ENCODE measurements at places on chromosomes 7 and 10.

DNA sequence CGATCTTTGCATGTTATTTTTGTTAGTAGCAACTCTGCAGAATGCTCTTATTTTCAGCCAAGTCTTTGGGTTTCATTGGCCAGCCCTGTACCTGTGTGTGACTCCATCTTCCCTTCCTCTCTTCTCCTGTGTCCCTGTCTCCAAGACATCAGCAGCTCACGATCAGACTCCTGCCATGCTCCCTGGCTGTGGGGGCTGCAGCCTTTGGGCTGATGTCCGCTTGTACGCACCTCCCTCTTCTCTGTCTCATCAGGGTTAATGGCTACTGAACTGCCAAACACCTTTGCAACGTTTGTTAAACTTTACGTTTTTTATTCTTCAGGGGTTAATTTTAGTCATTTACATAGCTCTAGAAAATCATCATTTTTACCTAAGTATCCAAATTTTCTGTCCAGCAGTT is 103.5 kb upstream of the RET start:
- DNase-seq = no peak

DNA sequence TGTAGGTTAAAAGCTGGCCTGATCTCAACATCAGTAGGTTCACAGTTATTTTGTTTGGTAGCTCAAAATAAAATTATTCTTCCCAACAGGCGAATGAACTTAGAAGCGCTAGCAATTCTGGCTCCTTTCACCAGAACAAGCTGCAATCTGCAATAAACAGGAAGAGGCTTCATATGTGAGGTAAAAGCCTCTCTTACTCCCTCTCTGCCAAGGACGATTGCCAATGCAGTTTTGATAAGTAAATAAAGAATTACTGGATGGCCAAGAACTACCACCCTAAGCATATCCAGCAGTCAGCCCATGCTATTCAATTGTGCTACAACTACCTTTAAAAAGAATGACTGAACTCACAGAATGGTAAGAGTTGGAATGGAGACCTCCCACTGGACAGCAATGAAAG is 150.0 kb upstream of the LAMB4 start:
- no peak for DNase-seq

DNA sequence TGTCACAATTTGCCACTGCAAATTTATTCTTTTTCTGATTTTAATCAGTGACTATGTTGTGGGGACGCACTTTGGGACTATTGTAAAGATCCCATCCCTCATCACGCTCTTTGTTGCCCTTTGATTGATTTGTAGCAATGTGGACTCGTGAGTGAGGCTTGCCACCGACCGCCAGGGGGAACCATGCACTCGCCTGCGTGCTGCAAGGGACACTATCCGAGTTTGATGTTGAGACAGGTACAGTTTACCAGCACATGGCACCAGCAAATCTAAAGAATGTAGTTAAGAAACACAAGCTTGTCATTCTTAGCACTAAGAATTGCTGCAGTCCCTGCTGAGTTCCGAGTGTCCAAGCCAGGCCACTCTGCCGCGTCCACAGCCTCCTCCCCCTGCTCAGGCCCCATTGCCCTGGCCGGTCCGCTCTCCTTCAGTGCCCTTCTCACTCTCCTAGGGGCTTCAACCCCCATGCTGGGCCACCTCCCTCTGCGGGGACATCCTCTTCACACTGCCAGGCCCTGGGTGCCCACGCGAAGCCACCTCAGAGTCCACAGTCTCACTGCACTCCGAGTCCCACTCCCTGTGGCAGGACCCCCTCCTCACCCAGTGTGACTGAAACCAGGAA is 2.0 kb upstream of the SFTPA2 start:
- DNase-seq = peak; percentile 69

DNA sequence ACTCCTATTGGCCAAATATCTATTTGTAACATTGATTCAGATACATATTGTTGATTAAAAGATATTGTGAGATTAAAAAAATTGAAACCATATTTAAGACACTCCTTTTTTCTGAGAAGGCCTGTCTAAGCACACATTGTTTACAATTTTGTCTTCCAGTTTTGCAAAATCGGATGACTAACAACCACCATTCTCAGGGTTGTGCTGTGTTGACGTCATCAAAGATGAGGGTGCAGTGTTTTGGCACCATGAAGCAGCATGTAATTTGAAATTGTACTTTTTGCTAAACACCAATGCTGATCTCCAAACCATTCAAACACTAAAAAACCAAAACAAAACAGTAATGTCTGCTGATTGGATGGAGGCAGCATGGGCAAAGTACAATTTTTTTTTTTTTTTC is 7.4 kb downstream of the CREB5 start:
- DNase-seq = peak; percentile 50

GRCh38 chr7:17501441-17502212 is 203.2 kb downstream of the AHR start:
- no peak for DNase-seq

DNA sequence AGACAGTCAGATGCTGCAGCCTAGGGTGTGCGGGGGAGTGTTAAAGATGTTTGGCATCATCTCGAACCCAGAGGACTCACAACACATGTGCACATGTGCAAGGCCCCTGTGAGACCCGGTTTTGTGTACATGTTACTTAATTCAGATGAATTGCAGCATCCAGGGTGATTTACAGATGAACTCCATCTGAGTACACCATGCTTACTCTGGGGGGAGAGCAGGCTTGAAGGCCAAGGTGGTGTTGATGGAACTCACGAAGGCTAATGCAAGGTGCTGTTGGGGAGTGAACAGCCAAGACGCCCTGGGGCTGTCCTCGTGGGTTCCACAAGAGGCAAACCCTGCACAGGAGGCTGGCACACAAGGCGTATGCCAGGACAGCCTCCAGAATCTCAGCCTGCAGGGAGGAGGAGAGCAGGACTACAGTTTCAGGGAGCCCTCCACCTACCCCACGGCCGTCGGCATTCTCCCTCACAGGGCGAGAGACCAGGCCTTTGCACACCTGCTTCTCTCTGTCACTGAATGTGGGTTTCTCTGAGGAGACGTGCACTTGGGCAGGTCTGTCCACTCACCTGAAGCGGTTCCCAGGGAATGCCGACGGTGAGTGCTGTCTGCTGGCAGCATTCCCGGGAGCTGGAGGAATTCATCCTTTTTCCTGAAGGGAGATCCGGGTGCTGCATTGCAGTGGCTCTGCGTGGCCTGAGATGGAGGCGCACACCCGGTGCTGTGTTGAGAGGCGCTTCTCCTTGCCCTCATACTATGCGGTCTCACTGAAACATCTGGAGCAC is 178.5 kb upstream of the RNF32 start:
- no peak for DNase-seq

DNA sequence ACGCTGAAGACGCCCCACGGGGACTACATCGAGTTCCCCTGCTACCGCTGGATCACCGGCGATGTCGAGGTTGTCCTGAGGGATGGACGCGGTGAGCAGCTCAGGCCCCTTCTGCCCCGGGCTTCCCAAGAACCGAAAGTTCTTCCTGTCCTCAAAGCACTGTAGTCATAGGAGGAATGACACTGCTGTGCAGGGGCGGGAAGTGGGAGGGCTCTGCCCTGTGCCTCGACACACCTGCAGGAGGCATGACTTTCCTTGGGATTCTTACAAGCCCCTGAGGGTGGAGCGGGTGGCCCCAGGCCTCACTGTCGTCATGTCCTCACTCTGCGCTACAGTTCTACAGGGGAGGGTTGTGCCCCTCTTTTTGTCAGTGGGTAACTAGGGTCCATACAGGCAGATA is 8.6 kb downstream of the ALOX5 start:
- DNase-seq = no peak

- no peak for DNase-seq
Measured at GRCh38 chr10:33273295-33274002, 61.0 kb downstream of the NRP1 start.

DNA sequence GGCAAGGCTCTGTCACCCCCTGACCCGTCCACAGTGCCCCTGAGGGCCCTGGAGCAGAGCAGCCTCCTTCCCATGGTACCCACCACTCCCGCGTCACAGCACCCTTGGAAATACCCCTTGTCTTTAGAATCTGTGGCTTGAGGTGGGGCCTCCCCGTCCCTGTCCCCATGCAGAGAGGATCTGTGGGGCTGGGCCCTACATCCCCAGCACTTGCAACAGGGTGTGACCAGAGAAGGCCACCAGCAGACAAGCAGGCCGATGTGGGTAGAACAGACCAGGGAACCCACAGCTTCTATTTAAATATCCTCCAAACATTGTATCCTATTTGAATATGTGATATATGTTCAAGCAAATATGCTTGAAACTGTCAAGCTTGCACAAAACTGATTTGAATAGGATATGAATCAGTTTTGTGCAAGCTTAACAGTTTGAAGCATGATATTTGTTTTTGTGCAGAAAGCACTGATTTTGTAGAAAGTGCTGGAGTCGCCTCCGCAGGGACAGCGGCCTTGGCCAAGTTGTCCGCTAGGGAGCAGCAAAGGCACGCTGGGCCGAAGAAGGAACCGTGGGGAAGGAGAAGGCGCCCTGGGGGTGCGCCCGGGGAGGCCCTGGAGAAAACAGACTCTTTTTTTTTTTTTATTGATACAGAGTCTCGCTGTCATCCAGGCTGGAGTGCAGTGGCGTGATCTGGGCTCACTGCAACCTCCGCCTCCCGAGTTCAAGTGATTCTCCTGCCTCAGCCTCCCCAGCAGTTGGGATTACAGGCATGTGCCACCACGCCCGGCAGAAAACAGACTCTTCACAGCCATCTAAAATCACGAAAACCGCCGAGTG is 2.2 kb downstream of the CFAP46 start:
- DNase-seq = peak; percentile 84

DNA sequence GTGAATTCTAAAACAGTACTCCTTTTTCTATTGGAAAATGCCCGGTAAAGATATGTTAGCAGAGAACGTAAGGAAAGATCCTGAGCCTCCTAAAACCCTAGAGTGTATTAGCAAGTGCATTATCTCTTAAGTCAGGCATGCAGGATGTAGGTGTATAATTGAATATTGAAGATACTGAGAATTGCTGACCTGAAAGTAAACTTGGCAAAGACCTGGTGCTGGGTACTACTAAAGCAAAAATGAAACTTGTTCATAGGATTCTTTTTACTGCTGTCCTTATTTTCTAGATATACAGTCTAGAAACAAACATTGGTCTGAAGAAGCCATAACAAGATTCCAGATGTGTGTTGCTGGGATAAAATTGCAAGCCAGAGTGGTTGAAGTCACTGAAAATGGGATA is 18.8 kb upstream of the VWA2 start:
- no peak for DNase-seq

GRCh38 chr7:45187089-45187945 is 29.7 kb downstream of the RAMP3 start:
- no peak for DNase-seq

- DNase-seq = no peak
Measured at GRCh38 chr10:89171996-89172395, 35.1 kb downstream of the CH25H start.

DNA sequence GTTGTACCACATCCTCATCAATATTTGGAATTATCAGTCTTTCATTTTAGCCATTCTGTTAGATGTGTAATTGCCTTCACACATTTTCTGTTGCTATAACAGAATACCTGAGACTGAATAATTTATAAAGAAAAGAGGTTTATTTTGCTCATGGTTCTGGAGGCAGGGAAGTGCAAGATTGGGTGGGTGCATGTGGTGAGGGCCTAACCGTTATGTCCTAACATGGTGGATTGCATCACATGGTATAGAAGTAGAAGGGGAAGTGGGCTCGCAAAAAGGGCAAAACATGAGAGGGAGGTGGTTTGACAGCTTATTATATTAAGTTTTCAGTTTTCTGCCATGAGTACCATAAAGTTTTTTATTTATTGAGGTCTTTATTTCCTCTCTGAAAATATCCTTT is 452.0 kb downstream of the ARL4A start:
- DNase-seq = no peak

GRCh38 chr7:132309102-132309805 is 267.0 kb downstream of the PLXNA4 start:
- DNase-seq = no peak

DNA sequence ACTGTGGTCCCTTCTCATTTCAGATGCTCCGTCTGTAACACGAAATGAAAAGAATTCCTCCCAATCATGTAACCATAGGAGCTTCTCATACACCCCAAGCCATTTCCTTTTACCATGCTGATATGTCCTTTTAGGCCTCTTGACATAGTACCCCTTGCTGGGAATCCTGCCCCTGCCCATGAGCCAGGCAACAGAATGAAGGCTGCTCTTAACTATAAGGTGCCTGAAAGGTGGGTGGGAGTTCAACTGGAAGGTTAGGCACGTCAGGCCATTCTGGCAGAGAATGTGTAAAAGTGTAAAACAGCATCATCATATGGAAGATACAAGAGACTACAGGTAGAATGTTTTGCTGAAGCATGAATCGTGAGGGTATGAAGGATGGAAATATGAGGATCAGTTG is 22.5 kb downstream of the IL2RA start:
- no peak for DNase-seq

DNA sequence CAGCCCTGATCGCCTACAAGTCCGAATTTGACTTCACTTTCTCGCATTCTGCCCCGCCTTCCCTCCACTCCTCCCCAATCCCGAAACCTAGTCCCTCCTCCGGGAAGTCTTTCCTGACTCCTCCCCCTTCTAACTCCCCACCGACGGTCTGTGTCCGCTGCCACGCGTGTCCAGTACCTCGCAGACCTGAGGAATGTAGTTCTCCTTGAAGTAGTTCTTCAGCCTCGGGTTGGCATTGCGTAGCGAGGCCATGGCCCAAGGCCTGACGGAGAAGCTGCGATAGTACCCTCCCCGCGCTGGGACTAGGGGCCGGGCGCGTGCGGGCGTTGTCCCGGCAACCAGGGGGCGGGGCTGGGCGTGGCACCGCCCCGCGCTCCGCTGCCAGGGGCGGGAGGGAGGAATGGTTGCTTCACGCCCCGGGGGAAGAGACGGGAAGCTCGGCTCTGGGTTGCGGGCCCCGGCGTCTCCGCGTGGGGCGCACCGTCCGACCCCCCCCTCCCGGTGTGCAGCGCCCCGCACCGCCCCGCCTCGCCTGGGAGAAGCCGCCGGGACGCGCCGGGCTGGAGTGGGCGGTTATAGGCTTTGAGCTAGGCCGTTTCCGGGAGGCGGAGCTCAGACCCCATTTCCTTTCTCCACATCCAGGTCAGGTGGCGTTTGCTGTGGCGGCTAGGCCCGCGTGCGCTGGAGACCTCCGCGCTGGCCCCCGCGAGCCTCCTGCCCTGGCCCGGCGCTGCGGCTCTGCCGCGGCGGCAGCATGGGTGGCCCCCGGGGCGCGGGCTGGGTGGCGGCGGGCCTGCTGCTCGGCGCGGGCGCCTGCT is at the start of the genes ARMC10 and FBXL13:
TSS of gene ARMC10 (plus strand) at position 622 of the 818 bp plus-strand sequence. CDS start at position 755, 133 bp downstream.
TSS of gene FBXL13 (minus strand) at position 278 of the 818 bp plus-strand sequence.
- DNase-seq = peak; percentile 97

DNA sequence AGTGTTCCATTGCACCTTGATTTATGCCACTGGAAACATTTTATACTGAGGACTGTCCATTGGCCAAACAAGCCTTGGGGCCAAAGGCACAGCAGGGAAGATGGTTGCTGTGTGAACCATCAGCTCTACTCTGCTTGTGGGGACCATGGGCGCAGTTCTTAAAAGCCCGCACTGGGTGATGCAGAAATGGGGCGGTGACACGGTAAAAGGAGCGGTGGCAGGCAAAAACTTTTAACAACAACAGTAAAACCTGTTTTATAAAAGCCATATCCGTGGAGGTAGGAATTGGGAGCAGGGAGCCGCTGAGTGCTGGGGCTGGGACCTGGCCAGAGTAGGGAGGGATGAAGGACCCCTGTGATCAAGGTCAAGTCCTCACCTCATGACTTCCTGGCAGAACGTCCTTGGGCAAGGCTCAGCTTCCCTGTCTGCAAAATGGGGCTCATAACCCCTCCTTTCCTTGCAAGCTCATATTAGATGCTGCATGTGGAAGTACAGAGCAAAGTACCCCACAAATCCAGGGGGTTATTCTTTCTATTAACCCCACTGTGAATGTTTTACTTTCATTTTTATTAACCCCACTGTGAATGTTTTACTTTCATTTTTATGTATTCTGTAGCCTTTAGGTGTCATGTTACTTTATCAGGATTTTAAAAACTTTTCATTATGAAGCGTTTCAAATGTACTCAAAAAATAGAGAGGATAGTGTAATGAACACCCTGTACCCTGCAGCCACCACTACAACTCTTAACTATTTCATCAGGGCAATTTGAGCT is 78.3 kb downstream of the GRK5 start:
- DNase-seq = no peak
